ENCODE measurements at places on chromosomes 6 and 20.

- DNase-seq: no peak
Observed at GRCh38 chr20:56359212-56360132, 698 bp downstream of the FAM210B start.

DNA sequence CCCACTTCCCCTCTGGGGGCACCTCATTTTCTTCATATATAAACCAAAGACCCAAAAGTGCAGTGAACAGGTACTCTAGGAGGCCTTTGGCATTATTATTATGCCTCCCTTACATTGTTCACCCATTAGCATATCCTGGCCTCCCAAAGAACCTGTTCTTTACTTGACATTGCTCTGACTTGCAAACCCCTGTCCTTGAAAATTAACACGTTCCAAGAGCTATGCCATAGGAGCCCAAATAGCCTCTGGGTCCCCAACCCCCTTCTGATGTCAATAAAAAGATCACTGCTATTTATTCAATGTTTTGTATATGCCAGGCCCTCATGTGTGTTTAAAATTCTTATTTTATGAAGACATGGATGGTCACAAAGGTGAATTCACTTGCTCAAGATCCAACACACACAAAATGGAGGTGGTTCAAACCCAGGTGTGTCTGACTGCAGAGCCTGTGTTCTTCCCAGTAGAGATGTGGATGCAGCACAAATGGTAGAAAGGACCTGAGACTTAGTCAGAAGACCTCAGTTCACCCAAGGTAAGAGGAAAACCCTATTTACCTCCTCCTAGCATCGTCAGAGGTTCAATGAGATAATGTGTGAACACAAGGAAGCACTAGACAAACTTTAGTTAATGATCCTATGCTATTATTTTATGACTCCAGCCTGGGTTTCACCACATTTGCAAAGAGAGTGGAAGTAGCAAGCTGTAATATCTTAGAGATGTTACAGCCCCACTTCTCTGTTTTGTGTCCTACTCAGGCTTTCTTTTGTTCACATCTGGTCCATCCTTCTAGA is 36.6 kb downstream of the BCL2L1 start:
- no peak for DNase-seq

DNA sequence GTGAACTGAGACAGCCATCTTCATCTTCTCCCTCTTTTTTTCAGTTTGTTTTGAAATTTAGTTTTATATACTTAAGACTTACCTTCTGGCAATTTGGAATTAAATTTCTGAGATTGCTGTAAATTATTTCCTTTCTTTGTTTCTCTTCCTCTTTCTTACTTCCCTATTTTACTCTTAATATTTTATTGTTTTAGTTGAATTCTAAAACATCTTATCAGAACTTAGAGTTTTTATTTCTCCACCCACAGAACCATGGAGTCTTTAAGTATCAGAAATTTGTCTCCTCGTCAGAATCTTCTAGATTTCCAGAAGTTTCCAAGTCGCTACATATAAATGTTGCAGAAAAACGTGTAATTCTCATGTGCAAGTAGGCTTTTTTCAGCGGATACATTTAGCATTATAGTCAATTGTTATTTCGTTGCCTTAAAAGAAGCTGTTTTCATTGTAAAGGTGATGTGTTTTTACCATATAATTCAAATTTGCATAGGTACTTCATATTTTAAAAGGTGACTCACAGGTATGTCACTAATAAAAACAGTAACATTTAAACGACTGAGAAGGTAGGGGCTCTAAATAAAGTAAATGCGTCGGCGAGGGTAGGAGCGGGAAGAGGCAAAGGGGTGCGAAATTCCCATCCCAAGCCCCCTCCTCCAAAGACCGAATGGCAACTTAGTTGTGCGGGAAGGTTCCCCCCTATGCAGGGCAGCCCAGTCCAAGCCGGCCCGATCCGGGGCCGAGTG is 866 bp upstream of the MYO6 start:
- DNase-seq: no peak

GRCh38 chr6:163916315-163917081 is 502.0 kb downstream of the QKI start:
- DNase-seq: no peak

GRCh38 chr6:93235775-93236174 is 183.6 kb downstream of the EPHA7 start:
- no peak for DNase-seq

DNA sequence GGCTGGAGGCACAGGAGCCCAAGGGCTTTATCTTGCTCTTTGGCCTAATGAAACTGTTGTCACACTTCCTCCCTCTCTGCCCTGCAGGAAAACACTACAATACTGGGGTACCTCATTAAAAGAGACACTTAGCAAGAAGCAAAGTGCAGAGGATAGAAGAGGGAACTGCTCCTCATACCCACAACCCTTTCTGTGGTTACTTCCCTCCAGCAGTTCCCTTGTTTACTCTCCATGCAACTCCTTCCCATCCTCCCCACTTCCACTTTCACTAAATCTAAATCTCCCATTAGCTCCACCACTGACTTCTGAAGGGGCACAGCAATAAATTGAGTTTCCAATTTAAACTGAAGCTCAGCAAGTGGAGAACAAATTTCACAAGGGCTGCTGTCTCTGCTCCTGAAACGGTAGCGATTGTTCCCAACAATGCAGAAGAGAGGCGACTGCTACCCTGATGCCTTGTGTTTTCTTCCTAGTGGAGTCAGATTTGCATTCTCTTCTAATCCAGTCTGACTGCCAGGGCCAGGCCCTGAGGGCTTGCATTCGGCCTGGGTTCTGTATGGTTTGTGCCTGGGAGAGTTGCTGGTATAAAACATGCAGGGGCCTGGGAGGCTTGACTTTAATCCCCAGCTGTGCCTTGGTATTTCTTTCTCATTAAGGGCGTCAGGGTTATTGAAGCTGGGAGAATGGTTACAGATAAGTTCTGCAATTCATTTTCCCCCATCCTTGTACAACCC is 454.7 kb downstream of the TFAP2B start:
- DNase-seq: no peak

- no peak for DNase-seq
Observed at GRCh38 chr6:159934181-159934580, 34.7 kb upstream of the IGF2R start.

DNA sequence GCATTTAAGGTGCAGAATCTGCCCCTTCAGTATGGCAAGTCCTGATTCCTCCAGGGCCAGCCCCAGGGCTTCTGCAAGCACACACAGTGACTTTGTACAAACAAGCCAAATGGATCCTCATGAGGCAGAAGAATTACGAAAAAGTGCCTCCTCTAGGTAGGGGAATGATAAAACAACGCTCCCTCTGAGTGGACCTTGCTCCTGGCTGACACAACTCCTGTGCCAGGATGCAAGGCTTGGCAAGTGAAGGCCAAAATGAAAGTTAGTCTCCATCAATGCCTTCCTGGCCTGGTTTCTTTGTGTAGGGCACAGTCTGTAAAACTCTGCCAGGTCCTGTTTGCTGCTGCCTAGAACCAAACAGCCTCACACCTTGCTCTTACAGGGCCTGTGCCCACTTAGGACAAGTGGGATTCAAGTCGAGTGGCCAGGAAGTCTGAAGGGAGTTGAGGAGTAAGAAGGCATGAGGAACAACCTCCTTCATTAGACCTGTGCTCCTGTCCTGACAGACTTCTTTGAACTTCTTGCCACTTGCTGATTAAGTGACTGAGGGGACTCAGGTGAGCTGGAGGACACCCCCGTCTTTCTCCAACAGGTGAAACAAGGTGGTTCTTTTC is 417.1 kb downstream of the CDC5L start:
- DNase-seq: no peak

- no peak for DNase-seq
Observed at GRCh38 chr6:81857812-81858211, 105.3 kb upstream of the TENT5A start.

DNA sequence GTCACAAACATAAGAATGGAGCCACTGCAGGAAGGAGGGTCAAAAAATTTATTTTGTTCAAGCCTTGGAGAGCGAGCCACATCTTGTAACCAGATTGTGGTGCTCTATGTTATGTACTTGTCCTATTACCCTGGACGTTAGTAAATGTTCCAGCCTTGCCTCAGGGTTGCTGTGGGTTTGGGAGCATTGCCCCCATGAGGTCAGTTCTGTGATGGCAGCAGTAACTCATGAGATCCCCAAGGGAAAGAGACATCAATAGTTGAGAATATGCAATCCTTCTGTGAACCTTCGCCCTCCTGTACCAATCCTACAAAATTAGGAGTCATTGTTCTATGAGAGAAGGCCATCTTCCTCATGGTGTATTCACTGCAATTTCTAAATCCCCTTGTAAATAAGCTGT is 16.4 kb upstream of the CFAP206 start:
- DNase-seq: no peak

DNA sequence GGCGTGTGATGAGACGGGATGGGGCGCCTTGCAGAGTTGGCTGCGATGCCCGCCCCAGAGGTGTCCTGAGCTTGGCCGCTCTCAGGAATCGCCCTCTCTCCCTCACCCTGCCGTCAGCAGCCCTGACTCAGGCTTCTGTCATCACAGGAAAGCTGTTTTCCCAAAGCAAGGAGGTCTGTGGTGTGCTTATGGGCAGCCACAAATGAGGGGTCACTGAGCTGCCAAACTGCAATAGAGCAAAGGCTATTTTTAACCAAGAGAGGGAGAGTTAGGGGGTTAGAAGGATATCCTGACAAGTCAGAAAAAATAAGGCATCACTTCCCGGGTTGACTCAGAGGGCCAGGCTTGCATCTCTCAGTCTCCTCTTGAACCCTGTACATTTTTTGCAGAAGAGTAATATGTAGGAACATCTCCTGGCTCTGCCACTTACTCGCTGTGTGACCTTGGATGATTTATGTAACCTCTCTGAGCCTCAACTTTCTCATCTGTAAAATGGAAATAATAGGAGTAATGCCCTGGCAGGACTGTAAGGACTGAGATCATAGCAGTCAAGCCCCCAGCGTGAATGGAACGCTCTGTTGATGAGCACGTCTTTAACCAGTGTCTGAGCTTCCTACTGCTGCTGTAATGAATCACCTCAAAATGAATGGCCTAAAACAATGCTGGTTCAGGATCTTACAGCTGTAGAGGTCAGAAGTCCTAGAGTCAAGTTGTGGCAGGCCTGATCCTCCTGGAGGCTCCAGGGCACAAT is 181.9 kb downstream of the NFATC2 start:
- DNase-seq: no peak

- no peak for DNase-seq
Observed at GRCh38 chr6:48037946-48038345, 73.1 kb downstream of the PTCHD4 start.

DNA sequence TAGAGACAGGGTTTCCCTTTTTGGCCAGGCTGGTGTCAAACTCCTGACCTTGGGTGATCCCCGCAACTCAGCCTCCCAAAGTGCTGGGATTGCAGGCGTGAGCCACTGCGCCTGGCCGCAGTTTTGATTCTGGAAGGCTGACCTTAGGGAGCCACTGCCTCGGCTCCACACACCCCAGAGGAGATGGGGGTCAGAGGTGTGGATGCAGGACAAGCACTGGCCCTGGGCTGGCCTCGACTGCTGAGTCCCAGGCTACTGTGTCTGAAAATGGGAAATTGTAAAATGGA is 1.5 kb downstream of the ZBP1 start:
- DNase-seq: no peak

- no peak for DNase-seq
Observed at GRCh38 chr6:27830212-27830599, 82.0 kb downstream of the OR2B2 start.

- no peak for DNase-seq
Observed at GRCh38 chr6:12779772-12780171, 63.2 kb downstream of the PHACTR1 start.

GRCh38 chr6:35068206-35068605 is 72.9 kb downstream of the TCP11 start:
- DNase-seq: no peak

DNA sequence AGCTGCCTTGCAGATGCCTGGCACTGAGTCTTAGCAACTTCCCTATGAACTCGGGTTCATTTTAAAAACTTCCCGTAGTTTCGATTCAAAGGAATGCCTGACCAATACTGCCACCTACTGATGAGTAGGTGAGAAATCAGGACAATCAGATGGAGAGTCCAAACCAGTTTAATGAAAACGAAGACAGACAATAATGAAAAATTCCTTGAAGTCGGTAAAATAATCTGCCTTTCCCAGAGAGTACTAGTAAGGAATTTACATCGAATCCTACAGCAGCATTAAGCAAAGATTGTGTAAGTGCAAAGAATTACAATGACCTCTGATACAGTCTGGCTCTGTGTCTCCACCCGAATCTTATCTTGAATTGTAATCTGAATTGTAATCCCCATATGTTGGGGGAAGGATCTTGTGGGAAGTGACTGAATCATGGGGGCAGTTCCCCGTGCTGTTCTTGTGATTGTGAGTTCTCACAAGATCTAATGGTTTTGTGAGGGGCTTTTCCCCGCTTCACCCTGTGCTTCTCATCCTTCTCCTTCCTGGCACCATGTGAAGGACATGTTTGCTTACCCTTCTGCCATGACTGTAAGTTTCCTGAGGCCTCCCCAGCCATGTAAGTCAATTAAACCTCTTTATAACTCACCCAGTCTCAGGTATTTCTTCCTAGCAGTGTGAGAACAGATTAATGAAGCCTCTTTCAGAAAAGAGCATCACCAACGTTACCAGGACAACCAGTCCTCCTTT is 134.4 kb downstream of the ARHGAP18 start:
- DNase-seq: no peak

DNA sequence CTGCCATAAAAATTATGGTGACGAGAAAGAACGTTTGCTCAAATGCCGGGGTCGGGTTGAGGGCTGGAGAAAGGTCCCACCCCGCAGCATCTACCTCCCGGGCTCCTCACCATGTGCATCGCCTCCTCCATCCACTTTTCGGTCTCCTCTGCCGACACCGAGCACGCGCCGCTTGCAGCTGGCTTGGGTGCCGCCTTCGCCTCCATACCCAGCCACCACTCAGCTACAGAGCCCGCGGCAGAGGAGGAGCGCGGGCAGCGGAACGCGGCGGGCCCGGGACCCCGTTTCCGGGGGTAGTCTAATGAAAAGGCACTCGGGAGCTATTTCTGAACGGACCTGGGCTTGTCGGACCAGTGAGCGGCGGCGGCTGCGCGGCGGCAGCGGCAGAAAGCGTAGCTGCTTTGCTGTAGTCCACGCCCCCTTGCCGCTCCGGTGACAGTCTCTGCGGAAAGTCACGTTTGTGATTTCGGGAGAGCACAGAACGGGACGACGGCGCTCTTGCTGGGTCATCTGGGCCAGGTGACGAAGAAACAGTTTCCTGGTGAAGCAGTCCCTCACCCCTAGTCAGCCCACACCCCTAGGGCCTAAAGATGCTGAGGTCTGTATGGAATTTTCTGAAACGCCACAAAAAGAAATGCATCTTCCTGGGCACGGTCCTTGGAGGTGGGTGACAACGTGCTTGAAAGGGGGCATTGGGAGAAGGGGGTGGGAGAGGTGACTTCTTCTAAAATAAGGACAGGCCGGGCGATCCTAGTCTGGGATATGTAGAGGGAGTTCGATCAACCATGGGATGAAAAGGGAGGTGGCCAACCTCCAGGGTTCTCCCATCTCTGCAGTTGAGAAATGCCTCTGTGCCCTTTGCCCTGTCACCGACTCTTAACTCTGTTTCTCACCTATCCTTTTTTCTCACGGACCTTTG is at the start of the genes ADAT2 and PEX3:
ADAT2 (minus strand) TSS at position 243 of the 919 bp plus-strand sequence; CDS start at position 206, 37 bp downstream.
PEX3 (plus strand) TSS at position 353 of the 919 bp plus-strand sequence; CDS start at position 591, 238 bp downstream.
- peak; percentile 87 for DNase-seq

GRCh38 chr6:7535498-7535897 is 6.0 kb upstream of the DSP start:
- DNase-seq: no peak
